ENCODE measurements at places on chromosomes 16 and 17.
A peak's percentile ranks its signal among the peaks of the same experiment; 100 is the strongest.

- DNase-seq, result no peak
These were observed 89.8 kb downstream of the HIC1 start for GRCh38 chr17:2144701-2145100.

DNA sequence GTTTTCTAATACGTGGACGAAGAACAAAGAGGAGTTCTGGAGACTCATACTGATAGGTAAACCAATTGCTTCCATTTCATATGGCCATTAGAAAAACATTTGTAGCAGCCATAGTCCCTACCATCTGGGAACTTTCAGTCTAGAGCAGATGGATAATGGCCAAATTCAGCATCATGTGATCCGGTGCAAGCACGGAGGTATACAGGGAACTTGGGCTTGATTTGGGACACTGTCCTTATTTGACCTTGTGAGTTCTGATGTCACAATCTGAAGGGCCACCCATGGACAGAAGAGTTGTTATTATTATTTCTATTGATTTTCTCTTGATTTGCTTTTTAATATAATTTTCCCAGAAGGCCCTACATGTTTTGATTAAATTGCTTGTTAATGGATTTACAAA is 154.6 kb upstream of the ZNF267 start:
- DNase-seq, result no peak

GRCh38 chr16:6482696-6483468 is 849.8 kb upstream of the RBFOX1 start:
- DNase-seq, result no peak

DNA sequence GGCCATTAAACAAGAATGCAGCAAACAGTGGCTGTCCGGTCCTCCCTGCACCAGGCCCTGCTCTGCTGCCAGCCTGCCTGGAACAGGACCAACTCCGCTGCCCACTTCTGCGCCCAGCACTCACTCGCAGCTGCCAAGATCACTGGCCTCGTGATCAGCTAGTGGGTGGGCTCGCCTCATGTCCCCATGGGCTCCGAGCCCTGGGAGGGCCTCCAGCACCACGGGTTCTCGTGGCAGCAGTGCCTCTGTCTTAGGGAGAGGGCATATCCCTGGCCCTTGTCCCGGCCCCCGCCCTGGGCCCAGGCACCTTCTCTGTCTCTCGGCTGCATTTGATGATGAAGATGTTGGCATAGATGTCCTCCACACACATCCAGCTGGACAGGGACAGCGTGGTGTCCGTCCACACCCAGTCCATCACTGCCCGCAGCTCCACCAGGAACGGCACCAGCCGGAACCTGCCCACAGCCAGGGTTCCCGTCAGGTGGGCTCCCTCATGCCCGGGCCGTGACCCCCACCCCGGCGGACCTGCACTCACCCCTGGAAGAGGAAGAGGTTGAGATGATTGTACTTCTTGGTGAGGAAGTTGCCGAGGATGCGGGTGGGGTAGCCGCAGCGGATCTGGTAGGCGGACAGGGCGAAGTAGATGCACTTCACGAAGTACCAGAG is 13.1 kb downstream of the CTU2 start:
- DNase-seq, result no peak

DNA sequence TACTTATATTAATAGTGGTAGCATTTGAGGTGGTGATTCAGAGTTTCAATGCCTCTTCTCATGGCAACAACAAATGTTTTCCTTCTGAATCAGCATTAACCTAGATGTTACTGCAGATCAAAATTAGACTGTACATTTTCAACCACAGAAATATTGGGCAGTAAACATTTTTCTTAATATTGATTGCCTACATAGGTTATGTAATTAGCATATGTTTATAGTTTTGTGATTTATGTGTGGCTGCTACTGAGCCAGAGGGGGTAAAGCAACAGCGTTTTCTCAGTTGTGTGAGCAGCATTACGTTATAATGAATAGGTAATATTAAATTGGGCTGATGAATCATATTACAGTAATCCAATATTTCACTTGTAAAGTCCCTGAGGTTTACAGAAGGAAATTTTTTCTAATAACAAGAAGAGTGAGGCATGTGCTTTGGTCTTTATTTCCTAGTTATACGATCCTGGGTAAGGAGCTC is 18.8 kb upstream of the BMERB1 start:
- DNase-seq, result peak; percentile 88

DNA sequence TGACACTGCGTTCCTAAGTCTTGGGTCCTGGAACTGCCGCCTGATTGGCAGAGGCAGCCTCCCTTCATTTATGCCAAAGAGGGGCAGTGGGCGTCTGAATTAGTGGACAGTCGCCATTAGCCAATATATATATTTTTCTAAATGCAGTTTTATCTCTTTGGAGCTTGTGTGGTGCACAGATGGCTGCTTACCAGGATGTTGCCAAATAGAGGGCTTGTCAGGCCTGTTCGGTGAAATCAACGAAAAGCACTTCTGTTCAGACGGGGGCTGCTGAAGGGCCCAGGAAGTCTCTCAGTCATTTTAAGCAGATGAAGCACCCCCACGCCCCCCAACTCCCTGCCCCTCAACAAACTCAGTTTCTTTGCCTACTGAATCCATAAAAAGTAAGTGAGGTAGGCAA is 66.0 kb downstream of the RAP1GAP2 start:
- DNase-seq, result no peak

DNA sequence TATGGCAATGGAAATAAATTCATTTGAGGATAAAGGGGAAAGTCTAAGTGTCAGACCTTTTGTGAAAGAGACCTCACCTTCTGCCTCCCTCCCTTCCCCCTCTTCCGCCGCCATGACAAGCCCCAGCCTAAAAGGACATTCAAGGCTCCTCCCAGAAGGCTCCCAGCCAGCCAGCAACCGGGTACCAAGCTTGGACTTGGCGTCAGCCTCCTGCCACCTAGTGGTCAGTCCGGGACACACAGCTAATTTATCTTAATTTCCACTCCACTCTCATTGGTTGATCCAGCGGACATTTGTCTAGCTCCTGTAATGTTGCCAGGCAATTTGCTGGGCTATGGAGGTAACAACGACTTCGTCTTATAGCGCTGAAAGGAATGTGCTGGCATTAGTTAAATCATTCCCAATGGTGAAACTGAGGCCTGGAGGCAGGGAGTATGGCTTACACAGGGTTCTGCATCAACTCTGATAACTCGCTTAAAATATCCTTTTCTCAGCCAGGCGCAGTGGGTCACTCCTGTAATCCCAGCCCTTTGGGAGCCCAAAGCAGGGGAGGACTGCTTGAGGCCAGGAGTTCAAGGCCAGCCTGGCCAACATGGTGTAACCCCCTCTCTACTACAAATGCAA is 19.3 kb upstream of the CLEC3A start:
- peak; percentile 72 for DNase-seq

DNA sequence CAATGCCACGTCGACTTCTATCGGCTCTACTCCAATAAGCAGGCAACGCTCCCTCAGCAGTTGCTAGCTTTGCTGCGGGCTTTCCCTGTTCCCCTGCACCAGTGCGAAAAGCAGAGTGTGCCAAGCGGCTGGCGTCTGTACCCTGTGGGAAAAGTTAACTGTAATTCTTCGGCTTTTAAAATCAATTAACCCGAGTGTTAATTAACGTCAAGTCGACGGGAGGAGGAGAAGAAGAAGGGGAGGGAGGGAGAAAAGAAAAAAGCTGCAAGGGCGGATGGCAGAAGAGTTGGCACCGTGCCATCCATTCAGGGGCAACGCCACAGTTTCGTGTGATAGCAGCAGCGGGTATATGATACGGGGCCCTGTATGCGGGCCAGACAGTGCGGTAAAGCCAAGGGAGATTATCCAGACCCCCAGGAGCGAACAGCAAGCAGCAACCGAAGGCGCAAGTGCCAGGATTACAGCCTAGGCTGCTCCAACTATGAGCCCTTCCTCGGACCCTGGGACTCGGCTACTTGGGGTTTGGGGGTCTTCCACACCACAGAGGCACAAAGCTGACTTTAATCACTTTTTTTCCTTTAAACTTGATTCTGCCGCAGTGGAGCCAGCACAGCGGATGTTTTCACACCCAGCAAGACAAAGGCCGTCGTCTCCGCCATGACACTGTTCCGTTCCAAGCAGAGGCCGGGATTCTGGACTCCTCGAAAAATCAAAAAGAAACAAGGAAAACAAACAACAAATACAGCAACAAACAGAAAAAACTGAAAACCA is 253.8 kb upstream of the PMFBP1 start:
- no peak for DNase-seq

GRCh38 chr17:4480929-4481898 is 17.5 kb upstream of the SPNS2 start:
- no peak for DNase-seq

DNA sequence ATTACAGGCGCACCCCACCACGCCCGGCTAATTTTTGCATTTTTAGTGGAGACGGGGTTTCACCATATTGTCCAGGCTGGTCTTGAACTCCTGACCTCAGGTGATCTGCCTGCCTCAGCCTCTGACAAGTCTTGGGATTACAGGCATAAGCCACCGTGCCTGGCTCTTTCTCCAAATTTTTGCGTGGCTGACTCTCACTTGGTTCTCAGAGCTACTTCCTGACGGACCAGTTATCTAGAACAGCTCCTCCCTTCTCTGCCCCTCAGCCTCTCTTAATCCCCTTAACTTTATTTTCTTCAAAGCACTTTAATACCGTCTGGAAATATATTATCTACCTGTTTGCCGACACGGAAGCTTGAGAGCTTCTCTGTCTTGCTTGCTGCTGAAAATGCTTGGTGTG is 4.2 kb downstream of the YPEL2 start:
- DNase-seq, result no peak

GRCh38 chr16:58451945-58452401 is 48.0 kb upstream of the NDRG4 start:
- peak; percentile 35 for DNase-seq

GRCh38 chr17:8631554-8631877 is 991 bp upstream of the MYH10 start:
- peak; percentile 40 for DNase-seq

DNA sequence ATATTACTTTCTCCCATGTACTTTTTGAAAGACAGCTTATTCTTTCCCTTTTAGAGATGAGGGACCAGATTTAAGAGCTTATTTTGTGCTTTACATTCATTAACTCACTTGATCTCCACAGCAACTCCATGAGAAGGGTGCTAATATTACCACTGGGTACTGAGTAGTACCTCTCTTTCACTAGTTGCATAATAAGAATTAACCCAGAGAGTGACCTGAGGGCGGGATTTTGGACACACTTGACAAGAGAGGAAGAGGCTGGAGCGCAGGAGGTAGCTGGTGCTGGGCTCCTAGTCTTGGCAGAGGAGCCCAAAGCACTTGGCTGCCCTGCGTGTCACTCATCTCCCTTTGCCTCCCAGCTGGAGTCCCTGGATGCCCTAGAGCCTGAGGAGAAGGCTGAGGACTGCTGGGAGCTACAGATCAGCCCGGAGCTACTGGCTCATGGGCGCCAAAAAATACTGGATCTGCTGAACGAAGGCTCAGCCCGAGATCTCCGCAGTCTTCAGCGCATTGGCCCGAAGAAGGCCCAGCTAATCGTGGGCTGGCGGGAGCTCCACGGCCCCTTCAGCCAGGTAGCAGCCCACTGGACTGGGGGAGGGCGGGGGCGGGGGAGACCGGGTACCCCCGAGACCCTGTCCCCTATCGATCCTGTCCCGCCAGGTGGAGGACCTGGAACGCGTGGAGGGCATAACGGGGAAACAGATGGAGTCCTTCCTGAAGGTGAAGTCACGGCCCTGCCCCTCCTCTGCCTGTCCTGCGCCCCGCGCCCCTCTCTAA is 1.7 kb upstream of the MAZ start:
- no peak for DNase-seq

DNA sequence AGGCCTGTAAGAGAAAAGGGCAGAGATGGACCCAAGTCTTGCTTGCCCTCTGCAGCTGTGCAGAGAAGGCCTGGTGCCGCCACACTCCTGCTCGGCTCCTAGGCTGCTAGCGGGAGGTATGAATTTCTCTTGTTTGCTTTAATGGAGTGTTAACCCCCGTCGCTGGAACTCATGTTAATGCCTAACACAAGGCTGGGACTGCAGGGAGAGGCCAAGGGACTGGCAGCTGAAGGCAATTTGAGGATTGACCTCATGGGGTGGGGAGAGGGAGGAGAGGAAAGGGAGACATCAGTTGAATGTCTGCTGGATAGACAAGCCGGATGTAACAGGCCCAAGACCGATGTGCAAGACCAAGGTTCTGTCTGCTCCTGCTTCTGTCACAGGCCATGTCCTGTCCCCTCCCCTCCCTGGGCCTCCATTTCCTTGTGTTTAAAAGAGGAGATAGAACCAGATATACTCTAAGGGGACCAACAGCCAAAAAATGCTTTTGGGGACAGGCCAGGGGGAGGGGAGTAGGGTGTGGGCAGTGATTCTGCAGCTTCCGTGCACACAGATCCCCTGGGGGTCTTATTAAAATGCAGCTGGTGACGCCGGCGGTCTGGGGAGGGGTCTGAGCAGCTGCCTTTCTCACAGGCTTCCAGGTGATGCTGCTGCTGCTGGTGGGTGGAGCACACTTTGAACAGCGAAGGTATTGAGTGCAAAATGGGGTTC is 46.7 kb upstream of the TBX2 start:
- DNase-seq, result no peak

DNA sequence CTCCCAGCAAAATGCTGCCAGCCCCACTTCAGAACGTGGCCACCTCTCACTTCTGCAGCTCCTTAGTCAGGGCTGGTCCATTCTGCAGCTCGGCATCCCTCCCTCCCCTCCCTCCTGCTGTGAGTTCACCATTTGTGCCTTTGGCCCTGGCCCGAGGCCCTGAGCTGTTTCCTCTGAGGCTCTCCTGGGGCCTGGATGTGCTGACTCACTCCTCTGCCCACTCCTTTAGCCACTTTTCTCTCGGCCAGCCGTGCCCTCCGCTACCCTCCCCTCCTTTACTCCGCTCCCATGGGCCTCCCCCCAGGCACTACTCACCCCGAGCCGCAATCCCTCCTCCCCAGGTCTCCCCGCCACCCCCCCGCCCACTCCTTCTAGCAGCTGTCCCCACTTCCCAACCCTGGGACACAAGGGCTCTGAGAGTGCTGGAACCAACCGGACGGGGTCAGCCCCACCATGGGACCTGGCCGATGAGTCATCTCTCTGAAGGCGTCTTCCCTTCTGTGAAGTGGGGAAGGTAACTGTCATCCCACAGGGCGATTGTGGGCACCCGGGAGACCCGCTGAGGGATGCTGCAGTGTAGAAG is 11.5 kb downstream of the KCNG4 start:
- peak; percentile 13 for DNase-seq

DNA sequence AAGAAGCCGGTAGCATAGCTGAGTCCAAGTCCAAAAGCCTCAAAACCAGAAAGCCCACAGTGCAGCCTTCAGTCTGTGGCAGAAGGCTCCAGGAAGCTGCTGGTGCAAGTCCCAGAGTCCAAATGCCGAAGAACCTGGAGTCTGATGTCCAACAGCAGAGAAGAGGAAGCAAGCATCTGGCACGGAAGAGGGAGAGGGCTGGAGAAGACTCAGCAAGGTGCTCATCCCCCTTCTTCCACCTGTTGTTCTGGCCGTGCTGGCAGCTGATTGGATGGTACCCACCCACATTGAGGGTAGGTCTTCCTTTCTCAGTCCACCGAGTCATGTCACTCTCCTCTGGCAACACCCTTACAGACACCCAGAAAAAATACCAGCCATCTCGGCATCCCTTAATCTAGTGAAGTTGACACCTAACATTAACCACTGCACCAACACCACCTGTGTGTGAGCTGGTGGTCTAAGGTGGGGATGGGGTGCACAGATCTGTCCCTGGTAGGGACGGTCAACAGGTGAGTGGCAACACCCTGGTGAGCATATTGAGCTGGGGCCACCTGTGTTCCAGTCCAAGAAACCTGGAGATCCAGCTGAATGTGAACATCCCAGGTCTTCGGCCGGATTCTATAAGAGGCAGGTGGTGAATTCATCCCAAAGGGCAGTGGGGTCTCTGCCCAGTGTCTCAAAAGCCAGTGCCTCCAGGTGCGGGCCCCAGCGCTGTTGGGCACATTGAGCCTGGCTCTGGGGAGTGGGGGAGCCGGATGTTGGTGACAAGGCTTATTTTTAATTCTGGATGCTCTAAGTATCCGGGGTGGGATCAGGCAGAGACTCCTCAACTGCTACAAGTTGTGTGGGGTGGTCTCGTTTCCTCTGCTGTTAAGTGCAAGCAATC is 9.8 kb downstream of the MIEF2 start:
- DNase-seq, result no peak

Measured in bronchial epithelial cell (primary cell).